NCI-H524 (cell line): ENCODE measurements at places on chromosomes 5 and 9.

GRCh38 chr9:71509054-71509453 lies 259.3 kb downstream of the CEMIP2 start:
- no peak for DNase-seq

GRCh38 chr5:132315529-132316067 lies 21.4 kb downstream of the SLC22A4 start:
- no peak for DNase-seq

- DNase-seq: no peak
Observed at GRCh38 chr5:128111818-128112448, 28.4 kb downstream of the SLC12A2 start.

GRCh38 chr5:180689775-180690174 lies 40.4 kb upstream of the FLT4 start:
- no peak for DNase-seq

GRCh38 chr9:135516132-135516860 lies 4.9 kb upstream of the LCN1 start:
- no peak for DNase-seq

- no peak for DNase-seq
Observed at GRCh38 chr5:111254613-111255012, 30.4 kb downstream of the CAMK4 start.

DNA sequence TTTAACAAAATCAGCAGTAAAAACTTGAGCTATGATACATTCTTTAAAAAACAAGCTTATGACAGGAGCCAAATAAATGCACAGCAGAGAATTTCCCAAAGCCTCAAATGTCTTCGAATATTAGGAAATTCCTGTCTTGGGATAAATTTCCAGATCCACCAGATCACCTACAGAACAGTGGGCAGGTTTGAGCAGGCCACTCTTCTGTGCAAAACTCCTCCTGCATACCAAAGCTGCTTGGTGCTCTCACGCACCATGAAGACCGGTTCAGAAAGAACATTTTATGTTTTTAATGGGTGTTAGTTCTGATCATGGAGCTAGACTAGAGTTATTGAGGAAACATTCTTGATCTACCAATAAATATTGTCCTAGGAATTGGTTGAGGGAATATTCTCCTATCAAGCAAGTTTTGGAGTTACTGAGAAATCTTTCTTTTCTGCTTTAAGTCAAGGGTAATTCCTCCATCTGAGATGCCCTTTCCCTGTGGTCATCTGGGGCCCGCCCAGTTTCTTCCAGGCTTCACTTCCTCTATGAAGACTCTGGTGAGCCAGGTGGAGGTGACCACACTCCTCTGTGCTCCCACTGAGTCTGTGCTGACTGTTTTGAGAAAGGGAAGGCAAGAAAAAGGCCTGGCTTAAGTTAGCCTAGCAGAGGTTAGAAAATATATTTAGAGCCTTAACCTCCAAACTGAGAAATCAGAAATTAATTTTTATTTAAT lies 17.9 kb downstream of the TNFSF15 start:
- no peak for DNase-seq

DNA sequence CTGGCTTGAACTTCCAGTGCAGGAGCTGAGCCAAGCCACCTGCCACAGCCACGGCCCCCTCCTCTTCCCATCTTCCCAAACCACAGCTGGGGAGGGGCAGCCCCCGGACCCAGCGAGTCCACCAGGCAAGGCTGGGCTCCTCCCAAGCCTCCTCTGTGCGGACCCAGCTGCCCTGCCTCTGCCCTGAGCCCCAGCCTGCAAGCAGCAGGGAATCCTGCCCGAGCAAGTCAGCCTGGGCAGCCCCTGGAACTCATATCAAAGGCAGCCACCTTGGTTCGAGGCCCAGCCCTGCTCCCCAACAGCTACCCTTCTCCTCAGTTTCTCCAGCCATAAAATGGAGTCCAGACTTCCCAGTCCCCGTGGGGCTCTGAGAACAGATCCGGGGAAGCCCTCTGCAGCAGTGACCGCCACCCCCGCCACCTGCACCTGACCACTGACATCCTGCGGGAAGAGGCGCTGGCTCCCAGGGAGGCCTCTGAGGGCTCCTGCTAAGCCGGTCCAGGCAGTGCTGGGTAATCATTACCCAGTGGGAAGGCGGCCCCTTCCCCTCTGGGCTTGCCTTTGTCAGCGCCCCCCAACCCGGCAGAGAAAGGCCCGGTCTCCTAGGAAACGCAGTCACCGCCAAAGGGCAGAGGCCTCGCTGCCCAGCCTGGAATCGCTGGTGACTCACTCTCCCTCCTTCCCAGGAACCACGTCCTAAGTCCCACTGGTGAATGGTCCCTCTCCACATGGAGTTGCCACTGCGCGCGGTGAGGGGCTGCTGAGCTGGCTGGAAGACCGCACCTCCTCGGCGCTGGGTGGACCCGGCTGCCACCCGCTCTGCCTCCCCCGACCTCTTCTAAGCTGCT lies 1.5 kb downstream of the VAV2 start:
- DNase-seq: peak; percentile 37

DNA sequence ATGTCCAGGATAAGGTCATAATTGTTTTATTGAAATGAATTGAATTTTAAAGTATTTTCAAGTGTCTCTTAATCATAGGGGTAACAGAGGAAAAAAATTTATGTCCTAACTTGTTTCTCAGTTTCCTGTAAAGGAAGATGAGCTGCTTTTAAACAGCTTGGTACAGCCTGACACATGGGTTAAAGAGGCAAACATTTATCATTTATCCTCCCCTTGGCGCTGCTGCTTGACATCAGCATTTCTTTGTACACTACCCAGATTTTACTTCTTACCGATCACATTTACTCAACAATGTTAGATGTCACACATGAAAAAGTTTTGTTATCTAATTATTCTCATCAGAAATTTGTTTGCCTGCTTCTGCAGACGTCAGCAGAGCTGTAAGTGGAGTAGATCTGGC lies 79.4 kb upstream of the CTSL start:
- DNase-seq: no peak

- DNase-seq: no peak
Observed at GRCh38 chr5:116379306-116379705, 195.3 kb downstream of the SEMA6A start.

GRCh38 chr5:15571618-15572017 lies 71.6 kb downstream of the FBXL7 start:
- no peak for DNase-seq

GRCh38 chr5:134523543-134524271 lies 1.8 kb upstream of the JADE2 start:
- no peak for DNase-seq

DNA sequence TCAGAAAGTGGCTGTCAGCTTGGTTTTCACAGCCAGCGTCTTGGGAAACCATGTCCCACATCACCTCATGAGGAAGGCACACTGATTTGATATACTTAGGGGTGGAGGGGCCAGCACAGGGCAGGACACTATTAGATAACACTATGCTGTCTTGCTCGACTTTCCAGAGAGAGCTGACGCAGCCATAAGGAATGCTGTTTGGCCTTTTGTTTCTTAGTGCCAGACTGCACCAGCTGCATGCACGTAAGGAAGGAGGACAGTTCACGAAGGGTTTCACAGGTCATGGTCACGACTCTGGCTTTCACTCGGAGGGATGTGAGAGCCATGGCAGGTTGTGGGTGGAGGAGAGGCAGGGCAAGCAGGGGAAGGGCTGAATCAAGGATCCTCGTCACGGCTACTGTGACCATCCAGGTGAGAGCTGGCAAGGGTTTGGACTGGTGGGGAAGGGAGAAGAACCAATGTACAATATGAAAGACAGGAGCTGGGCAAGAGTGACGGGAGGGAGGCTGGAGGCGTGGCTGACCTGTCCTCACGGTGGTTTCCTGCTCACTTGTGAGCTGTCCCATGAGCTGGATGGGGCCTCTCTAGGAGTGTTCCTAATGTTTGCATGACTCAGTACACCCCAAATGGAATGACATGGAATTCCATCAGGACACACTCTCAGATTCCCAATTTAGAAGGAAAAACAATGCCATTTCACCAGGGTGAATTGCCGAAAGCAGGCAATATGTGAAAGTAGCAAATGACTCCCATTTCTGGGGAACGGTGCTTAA lies 61.7 kb downstream of the OTULIN start:
- DNase-seq: no peak
